ENCODE measurements at places on chromosomes 5 and 9.

- no peak for DNase-seq
Measured at GRCh38 chr5:52841114-52841513, 53.4 kb downstream of the ITGA1 start.

DNA sequence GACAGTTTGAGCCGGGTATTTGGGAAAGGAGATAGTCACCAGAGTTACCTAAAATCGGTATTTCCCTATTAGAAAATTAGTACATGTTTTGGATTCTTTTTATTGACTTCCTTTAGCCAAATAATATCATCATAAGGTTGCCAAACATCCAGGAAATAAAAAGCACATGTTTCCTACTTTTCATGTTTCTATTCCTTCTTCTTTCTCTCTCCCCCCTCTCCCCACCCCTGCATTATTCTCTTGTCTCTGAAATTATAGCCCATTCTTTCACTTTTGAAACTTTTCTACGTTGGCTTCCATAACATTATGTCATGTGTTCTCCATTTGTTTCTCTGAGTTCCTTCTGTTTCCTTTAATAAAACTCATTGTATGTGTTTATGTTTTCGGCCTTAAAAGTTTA is 161.9 kb downstream of the ALDH1A1 start:
- DNase-seq: no peak

- no peak for DNase-seq
Measured at GRCh38 chr9:115604831-115605483, 487.0 kb upstream of the TNC start.

- no peak for DNase-seq
Measured at GRCh38 chr5:140551872-140552271, 4.4 kb downstream of the EIF4EBP3 start.

DNA sequence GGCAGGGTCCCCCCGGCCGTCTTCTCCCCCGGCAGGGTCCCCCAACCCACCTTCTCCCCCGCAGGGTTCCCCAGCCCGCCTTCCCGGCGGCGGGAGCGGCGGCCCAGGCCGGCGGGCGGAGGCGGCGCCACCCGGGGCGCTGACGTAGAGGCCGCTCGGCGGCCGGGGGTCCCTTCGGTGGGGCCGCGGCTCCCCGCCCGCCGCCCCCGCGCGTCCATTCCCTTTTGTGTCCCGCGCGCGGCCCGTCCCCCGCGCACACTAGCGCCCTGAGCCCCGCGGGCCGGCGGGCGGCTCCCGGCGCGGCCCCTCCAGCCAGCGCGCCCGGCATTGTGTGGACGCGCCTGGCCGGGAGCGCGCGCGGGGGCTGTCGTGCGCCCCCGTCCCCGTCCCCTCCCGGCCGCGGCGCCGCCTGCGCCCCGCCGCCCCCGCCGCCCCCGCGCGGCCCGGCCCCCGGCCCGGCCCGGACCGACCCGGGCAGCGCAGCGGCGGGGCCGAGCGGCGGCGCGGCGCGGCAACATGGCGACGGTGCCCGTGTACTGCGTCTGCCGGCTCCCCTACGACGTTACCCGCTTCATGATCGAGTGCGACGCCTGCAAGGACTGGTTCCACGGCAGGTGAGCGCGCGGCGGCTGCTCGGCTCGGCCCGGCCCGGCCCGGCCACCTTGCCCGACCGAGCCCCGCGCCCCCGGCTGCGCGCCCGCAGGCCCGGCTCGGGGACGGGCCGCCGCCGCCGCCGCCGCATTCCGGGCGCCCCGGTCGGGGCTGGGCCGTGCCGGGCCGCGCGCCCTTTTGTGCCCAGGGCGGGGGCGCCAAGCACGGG is at the start of gene PHF2:
Gene PHF2 (plus strand): TSS at position 327 of the 820 bp plus-strand sequence. CDS start 190 bp downstream, at position 517.
- no peak for DNase-seq

- no peak for DNase-seq
Measured at GRCh38 chr5:8710426-8710930, 835.4 kb downstream of the SEMA5A start.

- no peak for DNase-seq
Measured at GRCh38 chr9:94780516-94780950, 54.0 kb downstream of the AOPEP start.

DNA sequence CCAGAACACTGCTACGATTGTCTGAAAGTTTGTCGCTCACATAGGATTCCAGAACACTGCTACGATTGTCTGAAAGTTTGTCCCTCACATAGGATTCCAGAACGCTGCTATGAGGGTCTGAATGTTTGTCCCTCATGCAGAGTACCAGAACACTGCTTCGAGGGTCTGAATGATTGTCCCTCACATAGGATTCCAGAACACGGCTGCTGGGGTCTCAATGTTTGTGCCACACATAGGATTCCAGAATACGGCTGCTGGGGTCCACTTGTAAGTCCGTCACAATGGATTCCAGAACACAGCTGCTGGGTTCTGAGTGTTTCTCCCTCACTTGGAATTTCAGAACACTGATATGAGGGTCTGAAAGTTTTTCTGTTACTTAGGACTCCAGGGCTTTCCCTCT is 203.3 kb downstream of the FOXD4L6 start:
- no peak for DNase-seq

- DNase-seq: no peak
Measured at GRCh38 chr9:4494332-4494731, 4.1 kb downstream of the SLC1A1 start.

DNA sequence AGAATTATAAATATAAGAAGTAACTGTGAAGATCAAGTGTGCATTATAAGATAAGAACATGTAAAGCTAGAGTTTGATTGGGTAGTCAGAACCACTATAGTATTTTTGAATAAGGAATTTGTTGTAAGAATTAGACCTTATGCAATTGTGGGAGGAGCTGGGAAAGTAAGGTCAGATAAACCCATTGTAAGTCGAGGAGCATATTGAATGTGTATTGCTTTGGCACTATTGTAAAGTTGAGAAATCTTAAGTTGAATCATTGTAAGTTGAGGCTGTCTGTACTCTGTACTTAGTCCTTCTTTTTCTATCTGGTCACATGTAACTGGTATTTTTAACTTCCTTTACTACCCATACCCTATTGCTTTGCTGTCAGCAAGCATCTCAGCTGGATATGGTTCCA is 158.7 kb downstream of the CCDC171 start:
- no peak for DNase-seq

DNA sequence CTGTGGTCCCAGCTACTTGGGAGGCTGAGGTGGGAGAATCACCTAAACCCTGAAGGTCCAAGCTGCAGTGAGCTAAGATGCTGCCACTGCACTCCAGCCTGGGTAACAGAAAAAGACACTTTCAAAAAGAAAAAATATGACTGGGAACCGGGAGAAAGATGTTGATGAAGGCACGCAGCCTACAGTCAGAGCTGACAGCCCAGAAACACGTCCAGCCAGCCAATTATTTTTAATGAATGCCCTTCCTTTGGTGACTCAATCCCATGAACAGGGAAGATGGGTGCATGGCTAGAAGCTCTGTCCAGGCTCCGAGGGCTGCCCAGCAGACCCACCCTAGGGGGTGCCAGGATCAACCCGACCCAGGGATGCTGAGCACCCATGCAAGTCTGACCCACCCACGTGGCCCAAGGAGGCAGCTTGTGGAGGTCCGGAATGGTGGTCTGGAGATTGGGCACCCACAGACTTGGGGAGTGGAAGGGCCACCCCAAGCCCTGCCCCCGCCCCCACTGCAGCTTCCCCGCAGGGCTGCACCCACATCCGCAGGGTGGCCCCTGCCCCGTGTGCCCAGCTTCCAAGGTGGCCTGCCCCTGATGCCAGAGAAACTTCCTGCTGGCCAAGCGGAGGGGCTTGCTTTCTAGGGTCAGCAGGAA is 51.0 kb downstream of the ADAMTS2 start:
- DNase-seq: no peak

Measured in NCI-H1436 treated with DMSO at 0.1 percent for 48 hours (cell line).